ENCODE measurements at places on chromosomes 7 and 10. TPM values are rescaled to one million over a fixed set of nuclear protein-coding genes. Genes with fewer than 3 reads are reported as not detected.

- no peaks in the 10 kb centered on the region for H3K36me3 ChIP-seq
- H3K27me3 ChIP-seq, result peaks cover 31% of the 10 kb centered on the region
- no peak for DNase-seq
- H3K4me3 ChIP-seq, result no peak overlapping the region
Measured at GRCh38 chr10:11014671-11015445, 2.8 kb upstream of the CELF2 start.

DNA sequence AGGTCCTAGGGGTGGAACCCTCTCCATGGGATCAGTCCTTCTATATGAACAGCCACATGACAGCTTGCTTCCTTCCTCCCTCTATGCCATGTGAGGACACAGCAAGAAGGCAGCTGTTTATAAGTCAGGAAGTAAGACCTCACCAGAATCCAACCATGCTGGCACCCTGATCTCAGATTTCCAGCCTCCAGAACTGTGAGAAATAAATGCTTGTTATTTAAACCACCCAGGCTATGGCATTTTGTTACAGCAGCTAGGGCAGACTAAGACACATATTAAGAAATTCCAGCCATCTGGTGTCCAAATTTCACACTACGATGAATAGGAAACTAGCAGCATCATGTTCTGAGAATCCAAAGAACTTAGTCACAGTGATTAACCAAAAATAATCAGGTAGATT is 140.1 kb downstream of the ZFAND4 start:
- H3K27me3 ChIP-seq, result no peaks in the 10 kb centered on the region
- H3K36me3 ChIP-seq, result no peaks in the 10 kb centered on the region
- no peak overlapping the region for H3K27ac ChIP-seq

- peaks cover 10% of the 10 kb centered on the region for H3K4me1 ChIP-seq
- peaks cover 3% of the 10 kb centered on the region for H3K36me3 ChIP-seq
- peaks cover 41% of the 10 kb centered on the region for H3K27me3 ChIP-seq
Measured at GRCh38 chr10:69974551-69975155, 78.0 kb upstream of the MACROH2A2 start.

DNA sequence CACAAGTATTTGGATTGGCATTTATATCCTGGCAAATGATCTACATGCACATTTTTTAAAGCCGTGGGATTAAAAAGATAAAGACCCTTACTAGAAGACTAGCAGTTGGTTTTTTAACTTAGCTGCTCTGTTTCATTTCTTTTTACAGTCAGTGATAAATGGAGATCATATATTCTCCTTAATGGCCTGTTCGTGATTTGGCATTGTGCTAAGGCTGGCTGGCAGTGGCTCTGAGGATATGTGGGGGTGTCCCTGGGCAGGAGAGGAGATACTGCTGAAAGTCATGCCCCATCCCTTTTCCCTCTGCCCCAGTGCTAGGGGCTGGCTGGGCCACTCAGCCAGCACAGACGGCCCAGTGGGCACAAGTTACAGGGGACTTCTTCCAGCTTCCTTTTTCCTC is 341.7 kb downstream of the PRPF18 start:
- DNase-seq, result no peak
- no peak overlapping the region for H3K4me3 ChIP-seq
- H3K36me3 ChIP-seq, result no peaks in the 10 kb centered on the region
- no peak overlapping the region for H3K27ac ChIP-seq
- H3K27me3 ChIP-seq, result no peaks in the 10 kb centered on the region
- peaks cover 11% of the 10 kb centered on the region for H3K4me1 ChIP-seq

- no peaks in the 10 kb centered on the region for H3K36me3 ChIP-seq
- H3K27me3 ChIP-seq, result no peaks in the 10 kb centered on the region
- no peak for DNase-seq
- no peak overlapping the region for H3K4me3 ChIP-seq
- peaks cover 6% of the 10 kb centered on the region for H3K4me1 ChIP-seq
Measured at GRCh38 chr10:102322914-102323313, 72.6 kb upstream of the NFKB2 start.

GRCh38 chr7:40015790-40016296 is 65.8 kb downstream of the CDK13 start:
- peaks cover 5% of the 10 kb centered on the region for H3K4me1 ChIP-seq
- H3K4me3 ChIP-seq, result no peak overlapping the region
- no peaks in the 10 kb centered on the region for H3K27me3 ChIP-seq
- peak overlapping the region; percentile 20 for H3K27ac ChIP-seq
- no peak for DNase-seq

DNA sequence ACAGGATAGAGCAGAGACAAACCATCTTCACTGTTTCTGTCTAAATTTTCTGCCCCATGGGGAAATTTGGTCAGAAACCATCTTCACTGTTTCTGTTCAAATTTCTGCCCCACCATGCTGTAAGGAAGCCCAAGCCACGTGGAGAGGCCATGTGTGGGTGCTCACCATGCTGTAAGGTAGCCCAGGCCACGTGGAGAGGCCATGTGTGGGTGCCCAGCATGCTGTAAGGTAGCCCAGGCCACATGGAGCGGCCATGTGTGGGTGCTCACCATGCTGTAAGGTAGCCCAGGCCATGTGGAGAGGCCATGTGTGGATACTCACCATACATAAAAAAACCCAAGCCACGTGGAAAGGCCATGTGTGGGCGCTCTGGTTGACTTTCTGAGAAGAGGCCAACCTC is 1088.7 kb upstream of the AUTS2 start:
- H3K4me3 ChIP-seq, result no peak overlapping the region
- H3K36me3 ChIP-seq, result peaks cover 5% of the 10 kb centered on the region
- H3K27me3 ChIP-seq, result peaks cover 3% of the 10 kb centered on the region
- peaks cover 19% of the 10 kb centered on the region for H3K4me1 ChIP-seq

Gene ACSL5
- 0.22 TPM for total RNA-seq

DNA sequence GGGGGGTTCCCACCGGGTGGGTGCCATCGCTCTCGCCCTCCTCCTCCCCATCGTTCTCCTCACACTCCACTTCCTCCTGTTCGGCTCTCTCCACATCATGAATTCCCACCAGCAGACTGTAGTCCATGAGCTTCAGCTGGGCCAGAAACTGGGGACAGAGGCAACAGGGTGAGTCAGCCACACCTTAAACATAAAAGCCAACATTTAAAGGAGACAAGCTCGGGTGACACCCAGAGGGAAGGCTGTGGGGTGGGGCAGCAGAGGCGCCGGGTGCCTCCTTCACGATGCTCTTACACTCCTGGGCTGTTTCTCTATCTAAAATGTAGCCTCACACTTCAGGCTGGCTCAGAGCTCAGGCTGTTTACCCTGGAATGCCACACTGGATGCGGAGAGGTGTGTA is 172.5 kb downstream of the PIP4K2A start:
- DNase-seq, result no peak
- H3K36me3 ChIP-seq, result peaks cover 64% of the 10 kb centered on the region
- peaks cover 3% of the 10 kb centered on the region for H3K4me1 ChIP-seq
- no peak overlapping the region for H3K27ac ChIP-seq
- H3K4me3 ChIP-seq, result no peak overlapping the region

DNA sequence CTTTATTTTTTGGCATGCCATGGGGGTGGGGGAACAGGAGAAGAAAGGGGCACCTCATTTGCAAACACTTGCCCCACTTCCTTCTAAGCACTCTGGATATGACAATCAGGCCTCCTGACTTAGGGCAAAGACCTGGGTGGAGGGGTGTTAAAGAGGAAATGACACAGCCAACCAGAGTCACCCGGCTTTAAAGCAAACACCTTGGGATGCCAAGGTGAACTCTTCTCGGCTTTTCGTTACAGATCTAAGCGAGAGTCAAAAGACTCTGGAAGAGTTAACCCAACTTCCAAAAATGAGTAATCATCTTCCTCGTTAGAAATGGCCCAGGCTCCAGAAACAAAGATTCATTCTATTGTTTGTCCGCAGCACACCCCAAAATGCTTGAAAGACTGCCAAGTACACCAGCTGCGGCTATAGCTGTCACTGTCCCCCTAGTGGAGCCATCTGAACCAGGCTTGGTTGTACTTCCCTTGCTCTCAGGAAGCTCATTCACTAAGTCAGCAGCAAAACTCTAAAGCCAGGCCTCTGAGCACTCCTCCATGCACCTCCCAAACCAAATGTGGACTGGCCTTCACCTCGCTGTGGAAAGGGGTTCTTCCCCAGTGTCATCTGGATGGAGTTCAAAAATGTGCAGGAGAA is 24.8 kb downstream of the FAM53B start:
- no peak for DNase-seq
- no peaks in the 10 kb centered on the region for H3K36me3 ChIP-seq
- H3K27ac ChIP-seq, result no peak overlapping the region
- no peaks in the 10 kb centered on the region for H3K27me3 ChIP-seq
- peaks cover 24% of the 10 kb centered on the region for H3K4me1 ChIP-seq
- no peak overlapping the region for H3K4me3 ChIP-seq

- no peaks in the 10 kb centered on the region for H3K36me3 ChIP-seq
- peak overlapping the region; percentile 96 for H3K27ac ChIP-seq
- peaks cover 50% of the 10 kb centered on the region for H3K4me1 ChIP-seq
- H3K4me3 ChIP-seq, result no peak overlapping the region
- peak; percentile 35 for DNase-seq
Measured at GRCh38 chr7:44639671-44640321, 33.4 kb downstream of the OGDH start.

DNA sequence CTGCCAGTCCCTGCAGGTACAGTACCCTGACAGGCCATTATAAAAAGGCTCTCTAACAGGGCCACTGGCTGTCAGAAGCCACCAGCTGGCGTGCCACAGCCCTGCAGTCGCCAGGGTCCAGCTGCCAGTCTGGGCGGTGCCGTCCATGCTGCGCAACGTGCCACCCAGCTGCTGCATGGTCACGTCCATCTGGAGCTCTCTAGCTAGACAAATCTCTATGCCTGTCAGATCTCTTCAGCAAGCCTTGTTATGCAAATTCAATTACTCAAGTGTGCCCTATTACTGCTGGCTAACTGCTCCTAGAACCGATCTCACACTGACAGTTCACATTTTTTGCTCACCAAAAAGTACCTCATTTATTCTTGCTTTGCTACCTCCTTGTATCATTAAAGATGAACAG is 75.9 kb downstream of the HIBADH start:
- H3K4me3 ChIP-seq, result no peak overlapping the region
- H3K27ac ChIP-seq, result no peak overlapping the region
- peak; percentile 13 for DNase-seq
- H3K27me3 ChIP-seq, result no peaks in the 10 kb centered on the region
- no peaks in the 10 kb centered on the region for H3K36me3 ChIP-seq

Gene DGKI
- total RNA-seq, result 0.30 TPM

Gene PTPRN2
- 4.7 TPM for total RNA-seq

Gene HKDC1
- not detected for total RNA-seq

Gene OR2A5
- total RNA-seq, result not detected

Gene ADGRA1
- total RNA-seq, result 0.11 TPM

Gene WNT2
- total RNA-seq, result not detected

Gene H2BK1
- not detected for total RNA-seq

DNA sequence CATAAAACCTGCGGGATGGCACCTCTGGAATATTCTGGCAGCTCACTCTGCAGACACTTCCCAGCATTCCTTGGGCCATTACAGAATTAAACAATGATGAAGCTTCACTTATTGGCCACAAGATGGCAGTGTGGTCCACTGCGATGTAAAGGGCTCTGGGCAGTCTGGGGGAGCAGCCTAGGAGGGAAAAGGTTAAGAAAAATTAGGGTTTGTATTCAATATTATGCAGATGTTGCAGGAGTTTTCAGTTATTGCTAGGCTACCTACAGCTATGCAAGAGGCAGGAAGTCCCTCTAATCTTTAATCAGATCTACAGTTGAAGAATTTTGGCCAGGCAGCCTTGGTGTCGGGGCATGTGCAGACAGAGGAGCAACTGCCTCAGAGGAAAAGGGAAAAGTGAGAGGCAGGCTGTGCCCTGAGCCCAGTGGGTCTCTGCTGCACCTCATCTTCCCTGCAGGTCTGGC is 233.2 kb upstream of the PRSS1 start:
- no peaks in the 10 kb centered on the region for H3K36me3 ChIP-seq
- H3K27ac ChIP-seq, result no peak overlapping the region
- DNase-seq, result peak; percentile 26
- peaks cover 5% of the 10 kb centered on the region for H3K27me3 ChIP-seq

DNA sequence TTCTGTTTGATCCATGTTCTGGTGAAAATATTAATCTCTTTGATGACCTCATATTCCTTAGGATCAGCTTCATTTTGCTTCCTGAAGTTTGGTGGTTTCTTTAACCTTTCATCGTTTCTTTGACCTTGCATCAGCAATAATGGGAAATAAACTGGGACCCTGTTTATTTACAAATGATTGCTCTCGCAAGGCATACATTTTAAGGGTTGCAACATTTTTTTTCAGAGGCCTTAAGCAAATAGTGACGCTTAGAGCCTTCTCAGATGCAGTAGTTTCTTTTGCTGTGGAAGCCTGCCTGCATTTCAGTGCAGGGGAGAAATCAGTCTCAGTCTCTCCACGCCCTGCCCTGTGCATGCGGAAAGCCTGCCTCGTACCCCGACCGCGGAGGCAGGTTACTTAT is 139.1 kb upstream of the NPS start:
- no peak for DNase-seq
- H3K4me1 ChIP-seq, result no peaks in the 10 kb centered on the region
- H3K27me3 ChIP-seq, result no peaks in the 10 kb centered on the region
- no peak overlapping the region for H3K4me3 ChIP-seq
- H3K27ac ChIP-seq, result no peak overlapping the region
- H3K36me3 ChIP-seq, result peaks cover 14% of the 10 kb centered on the region

DNA sequence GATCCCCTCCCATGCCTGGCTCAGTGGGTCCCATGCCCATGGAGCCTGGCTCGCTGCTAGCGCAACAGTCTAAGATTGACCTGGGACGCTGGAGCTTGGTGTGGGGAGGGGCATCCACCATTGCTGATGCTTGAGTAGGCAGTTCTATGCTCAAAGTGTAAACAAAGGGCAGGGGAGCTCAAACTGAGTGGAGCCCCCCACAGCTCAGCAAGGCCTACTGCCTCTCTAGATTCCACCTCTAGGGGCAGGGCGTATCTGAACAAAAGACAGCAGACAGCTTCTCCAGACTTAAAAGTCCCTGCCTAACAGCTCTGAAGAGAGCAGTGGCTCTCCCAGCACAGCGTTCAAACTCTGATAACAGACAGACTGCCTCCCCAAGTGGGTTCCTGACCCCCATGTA is 31.2 kb upstream of the FFAR4 start:
- no peak overlapping the region for H3K4me3 ChIP-seq
- H3K27me3 ChIP-seq, result peaks cover 33% of the 10 kb centered on the region
- peak; percentile 44 for DNase-seq
- H3K27ac ChIP-seq, result no peak overlapping the region
- H3K36me3 ChIP-seq, result no peaks in the 10 kb centered on the region
- 0 out of 2 replicates have a peak, but pooled peaks cover 2% of the 10 kb centered on the region for H3K4me1 ChIP-seq

Gene VWC2
- total RNA-seq, result 0.82 TPM

Gene RADIL
- total RNA-seq, result 8.6 TPM

DNA sequence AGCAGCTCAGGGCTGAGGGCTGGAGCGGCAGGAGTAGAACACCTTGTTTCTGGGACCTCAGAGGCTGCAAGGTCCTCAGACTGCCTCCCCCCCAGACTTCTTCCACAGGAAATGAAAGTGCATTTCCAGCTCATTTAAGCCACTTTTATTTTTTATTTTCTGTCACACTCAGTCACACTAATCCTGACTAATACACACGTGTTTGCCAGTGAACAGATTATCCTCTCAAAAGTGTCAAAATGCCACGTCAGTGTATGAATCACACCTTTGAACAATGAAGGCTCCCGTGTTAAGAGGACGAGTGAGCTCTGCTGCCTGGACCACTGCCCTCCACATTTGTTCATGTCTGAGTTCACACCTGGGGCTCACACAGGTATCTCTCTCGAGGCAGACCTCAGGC is 488.5 kb downstream of the DNAJB6 start:
- H3K36me3 ChIP-seq, result peaks cover 8% of the 10 kb centered on the region
- no peaks in the 10 kb centered on the region for H3K4me1 ChIP-seq
- no peak for DNase-seq
- H3K27ac ChIP-seq, result no peak overlapping the region

Gene MYL10
- not detected for total RNA-seq
